Naive thymus-derived CD4-positive, alpha-beta T cell (primary cell): ENCODE measurements at places on chromosomes 12 and 14. TPM values are rescaled to one million over a fixed set of nuclear protein-coding genes. Genes with fewer than 3 reads are reported as not detected.

- DNase-seq: peak; percentile 54
These were observed 5.5 kb upstream of the CELA1 start for GRCh38 chr12:51351913-51352532.

DNA sequence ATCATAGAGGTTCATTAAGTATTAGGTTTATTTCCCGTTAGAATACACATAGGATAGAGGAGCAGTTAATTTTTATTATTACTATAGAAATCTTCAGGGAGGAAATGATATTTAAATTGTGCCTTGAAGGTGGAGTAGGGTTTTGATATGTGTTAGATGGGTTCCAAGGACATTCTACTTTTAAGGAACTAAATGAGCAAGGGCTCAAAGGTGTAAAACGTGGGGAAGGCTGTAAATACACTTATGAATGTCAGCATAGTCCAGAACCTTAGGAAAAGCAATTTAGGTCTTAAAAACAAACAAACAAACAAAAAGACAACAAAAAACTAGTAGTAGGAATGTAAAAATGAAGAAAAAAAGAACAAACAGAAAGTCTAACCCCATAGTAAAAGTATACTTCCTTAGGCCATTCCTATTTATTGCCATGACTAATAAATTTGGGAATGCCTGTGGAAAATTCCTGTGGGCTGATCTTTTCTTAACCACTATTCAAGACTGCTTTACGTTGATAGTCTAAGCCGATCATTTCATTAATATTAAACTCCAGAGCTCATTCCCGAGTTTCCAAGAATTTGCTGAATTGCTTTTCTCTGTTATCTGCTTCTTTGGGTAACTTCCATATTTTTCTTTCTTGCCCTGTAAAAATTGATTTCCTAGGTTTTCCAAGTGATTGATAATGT lies 180.3 kb downstream of the RAD51B start:
- no peak for DNase-seq

The RFX4 gene
- not detected for total RNA-seq

GRCh38 chr14:69464379-69464778 lies 20.1 kb upstream of the PLEKHD1 start:
- no peak for DNase-seq

The MMAB gene
- 20.1 TPM for total RNA-seq

GRCh38 chr12:124884587-124885438 lies 21.1 kb upstream of the SCARB1 start:
- DNase-seq: no peak

DNA sequence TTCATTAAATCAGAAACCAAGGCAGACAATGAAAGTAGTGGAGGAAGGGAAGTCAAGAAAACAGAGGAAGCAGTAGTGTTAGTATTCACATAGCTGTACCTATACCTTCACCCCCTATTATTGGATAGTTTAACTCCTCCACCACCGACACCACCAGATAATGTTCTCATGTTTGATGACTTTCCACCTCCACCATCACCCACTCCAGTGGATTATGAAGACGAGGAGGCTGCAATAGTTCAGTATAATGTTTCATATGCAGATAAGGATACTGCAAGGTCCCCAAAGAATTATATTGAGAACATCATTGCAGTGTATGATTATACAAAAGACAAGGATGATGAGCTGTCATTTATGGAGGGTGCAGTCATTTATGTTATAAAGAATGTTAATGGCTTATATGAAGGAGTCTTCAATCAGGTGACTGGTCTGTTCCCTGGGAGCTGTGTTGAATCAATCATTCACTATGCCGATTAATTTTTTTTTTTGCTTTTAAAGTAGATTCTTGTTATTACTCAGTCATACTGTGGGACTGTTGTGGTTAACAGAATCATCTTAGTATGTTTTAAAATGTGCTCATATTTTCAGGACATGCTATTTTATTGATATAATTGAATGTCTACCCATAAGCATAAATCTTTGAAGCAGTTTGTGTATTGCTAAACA lies 32.2 kb upstream of the KTN1 start:
- no peak for DNase-seq

GRCh38 chr12:107661830-107662229 lies 23.8 kb upstream of the PWP1 start:
- no peak for DNase-seq
